Islet precursor cell (in vitro differentiated cells): ENCODE measurements at places on chromosomes 1 and 21.
A peak's percentile ranks its signal among the peaks of the same experiment; 100 is the strongest.

GRCh38 chr21:26177746-26178426, 7.3 kb upstream of the APP start:
- DNase-seq = no peak

DNA sequence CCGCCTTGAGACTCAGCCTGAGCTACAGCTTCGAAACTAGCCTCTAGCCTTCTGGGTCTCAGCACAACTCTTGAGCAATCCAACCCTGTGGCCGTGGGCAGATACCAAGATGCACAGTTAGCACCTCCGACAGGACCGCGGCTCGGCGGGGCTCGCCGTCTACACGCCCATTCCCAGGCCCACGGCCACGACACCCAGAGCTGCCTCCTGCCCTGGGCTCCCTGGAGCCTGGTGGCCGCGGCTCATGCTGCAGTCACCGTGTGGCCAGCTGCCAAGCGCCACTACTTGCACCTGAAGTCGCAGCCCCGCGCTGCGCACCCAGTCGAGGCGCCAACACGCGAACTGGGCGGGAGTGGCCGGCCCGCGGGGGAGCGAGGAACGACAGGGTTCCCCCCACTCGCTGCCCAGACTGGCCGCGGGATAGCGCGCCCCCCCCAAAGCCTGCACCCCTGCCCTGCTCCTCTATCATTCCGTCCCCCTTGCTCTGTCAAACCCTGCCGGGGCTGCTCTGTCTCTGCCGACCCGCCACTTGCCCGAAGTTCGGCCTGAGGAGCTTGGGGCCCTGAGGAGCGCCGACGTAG, 729 bp upstream of the CDCA8 start:
- peak; percentile 67 for DNase-seq

DNA sequence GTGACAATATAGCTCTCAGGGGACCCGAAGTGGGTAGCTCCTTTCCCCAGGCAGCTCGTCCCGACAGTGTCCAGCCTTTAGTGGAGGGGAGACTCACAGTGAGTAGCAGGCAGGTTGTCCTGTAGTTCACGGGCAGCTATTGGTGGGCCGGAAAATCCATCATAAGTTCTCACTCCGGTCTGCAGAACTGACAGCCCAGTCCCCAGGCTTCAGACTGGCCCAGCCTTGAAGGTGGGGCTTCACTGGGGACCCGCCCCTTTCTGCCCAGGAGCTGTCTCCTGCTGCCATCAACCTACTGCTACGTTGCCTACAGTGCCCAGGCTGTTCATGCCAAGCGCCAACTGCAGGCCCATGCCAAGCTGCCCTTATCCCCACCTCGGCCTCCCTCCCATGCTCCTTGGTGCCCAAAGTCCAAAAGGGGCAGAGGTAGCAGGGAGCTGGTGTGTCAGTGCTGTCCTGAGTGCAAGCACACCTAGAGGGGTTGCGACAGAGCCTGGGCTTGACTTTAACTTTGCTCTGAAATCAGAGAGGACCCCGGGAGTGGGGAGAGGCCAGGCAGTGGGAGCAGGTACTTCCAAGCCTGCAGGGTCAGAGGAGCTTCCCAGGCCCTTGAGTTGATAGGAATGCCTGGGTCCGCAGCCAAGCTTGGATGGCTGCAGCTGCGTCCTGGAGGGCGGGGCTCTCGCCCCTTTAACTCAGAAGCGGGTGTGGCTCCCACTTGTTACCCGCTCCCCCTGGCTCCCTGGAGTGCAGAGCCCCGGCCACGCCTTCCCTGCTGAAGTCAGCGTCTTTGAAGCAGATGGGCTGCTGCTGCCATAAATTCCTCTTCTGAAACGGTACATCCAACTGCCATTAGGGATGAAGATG, 1144.3 kb upstream of the NCAM2 start:
- DNase-seq = no peak

DNA sequence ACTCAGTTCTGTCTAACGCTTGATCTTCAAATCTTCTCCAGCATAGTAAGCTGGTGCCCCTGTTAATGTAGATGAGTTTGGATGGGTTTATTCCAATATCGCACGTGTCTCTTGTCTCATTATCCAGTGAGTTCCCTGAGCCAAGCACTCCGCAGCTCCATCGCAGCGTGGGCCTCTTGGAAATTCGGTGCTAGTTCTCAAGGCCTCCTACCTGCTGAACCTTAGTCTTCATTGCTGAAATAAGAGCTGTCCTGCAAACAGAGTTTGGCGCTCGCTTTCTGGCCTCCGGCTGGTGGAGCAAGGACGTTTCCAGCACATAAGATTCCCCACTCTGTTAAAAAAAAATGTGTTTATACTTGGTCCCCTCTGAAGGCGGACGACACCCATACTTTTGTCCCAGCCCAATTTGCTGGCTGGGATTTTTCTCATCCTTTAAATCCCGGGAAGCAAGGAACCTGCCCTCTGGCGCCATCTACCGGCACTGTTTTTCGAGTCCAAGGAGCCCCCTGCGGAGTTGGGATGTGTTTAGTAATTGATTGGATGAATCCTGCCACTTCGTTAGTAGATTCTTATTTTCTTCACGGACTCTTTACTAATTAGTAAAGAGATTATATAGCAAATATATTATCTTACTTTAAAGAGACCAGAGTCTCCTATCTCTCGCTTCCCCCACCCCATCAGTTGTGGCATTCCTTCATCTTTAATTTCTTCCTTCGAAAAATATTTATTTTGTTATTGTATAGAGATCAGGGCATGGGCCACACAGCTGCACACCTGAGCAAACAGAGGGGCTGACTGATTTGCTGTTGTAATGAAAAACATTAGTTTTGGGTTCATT, 14.7 kb downstream of the JUN start:
- DNase-seq = peak; percentile 72

- no peak for DNase-seq
Measured at GRCh38 chr1:109971559-109971958, 13.0 kb upstream of the AHCYL1 start.

DNA sequence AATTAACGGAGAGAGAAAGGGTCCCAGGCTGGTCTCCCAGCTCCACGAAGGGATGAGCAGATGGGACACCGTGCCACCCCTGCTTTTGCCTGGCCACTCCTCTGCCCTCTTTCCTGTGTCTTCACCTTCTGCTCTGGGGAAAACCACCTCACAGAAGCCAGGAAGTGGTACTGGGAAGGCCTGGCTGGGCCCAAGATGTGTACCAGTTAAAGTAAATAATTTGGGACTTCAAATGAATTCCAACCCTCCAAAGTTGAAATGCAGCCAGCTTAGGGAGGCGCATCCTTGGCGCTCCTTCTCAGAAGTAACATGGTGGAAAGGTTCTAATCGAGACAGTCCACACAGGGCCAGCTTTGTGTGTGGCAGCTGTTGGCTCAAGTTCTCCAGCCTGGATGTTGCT, 45.7 kb downstream of the MAP3K21 start:
- DNase-seq = no peak

GRCh38 chr1:199723250-199723956, 304.1 kb upstream of the NR5A2 start:
- DNase-seq = no peak

DNA sequence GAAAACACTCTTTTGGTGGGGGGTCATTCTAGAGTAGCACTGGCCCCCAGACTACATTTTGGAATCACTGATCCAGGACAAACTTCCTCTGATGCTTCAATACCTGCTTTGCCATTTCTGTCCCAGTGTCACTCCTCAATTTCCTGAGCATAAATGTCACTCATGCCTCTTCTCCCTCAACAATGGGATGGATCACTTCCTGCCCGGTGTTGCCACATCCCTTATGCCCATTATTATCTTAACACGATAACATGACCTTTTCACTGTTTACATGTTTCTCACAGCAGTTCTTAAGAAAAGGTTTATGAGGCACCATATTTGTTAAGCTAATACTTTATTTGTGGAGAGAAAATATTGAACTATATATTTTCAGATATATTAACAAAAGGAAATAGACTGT, 3.9 kb upstream of the ITLN1 start:
- no peak for DNase-seq

- DNase-seq = no peak
Measured at GRCh38 chr1:172203135-172203823, 217.2 kb upstream of the C1orf105 start.

DNA sequence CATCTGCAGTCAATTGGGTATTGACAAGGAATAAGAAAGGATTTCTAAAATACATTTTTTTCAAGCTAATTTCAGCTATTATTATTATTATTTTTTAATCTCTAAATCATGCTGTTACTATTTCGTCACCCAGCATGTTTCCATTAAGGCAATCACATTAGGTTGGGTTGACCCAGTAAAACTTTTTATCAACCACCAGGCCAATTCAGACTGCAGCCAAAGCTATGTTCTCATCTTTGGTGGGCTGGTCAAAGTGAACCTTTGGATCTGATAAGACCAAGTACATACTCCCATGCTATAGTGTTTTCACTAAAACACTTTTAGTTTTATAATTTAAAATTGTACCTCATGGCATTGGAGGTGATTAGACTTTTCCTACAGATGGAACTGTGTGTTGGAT, 198.6 kb downstream of the PBX1 start:
- DNase-seq = no peak

DNA sequence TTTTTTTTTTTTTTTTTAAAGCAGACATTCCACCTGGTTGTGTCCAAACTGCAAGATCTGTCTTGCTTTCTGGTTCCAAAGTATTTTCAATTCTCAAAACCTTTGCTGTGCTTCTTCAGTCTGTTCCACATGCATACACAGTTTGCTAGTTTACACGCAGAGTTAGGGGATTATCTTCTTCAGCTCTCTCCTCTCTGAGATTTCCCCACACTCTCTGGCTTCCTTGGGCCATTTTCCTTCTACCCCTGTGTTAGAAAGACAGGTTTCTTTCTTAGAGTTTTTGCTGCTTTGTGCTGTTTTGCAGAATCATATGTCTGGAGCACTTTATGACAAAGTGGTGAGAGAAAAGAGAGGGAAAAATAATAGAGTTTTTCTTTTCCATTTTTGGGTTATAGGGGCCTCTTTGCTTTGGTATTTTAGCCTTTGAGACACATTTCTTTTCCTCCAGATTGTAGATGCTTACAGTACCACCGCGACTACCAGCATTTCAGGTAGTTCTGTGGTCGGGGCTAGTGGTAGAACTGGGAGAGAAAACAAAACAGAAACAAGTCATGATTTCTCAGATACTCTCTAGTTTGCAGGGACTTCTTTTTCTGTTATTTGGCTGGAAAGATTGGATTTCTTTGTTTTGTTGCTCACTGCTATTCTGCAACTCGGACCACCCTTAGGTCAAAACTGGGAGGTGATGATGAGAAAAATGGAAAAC, 66.3 kb downstream of the RABGAP1L start:
- no peak for DNase-seq

DNA sequence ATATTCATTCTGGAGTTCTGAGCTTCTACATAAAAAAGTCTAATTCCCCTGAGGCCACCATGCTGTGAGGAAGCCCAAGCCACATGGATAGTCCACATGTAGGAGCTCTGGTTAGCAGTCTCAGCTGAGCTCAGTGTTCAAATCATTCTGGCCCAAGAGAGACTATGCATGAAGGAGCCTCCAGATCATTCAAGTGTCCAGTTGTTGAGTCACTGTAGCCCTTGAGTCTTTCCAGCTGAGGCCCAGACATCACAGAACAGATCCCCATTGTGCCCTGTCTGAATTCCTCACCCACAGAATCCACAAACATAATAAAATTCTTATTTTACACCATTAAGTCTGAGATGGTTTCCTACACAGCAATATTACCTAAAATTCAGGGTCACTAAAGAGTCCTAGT, 107.0 kb upstream of the NGF start:
- peak; percentile 54 for DNase-seq

GRCh38 chr1:2377751-2378440, 13.5 kb downstream of the MORN1 start:
- no peak for DNase-seq

DNA sequence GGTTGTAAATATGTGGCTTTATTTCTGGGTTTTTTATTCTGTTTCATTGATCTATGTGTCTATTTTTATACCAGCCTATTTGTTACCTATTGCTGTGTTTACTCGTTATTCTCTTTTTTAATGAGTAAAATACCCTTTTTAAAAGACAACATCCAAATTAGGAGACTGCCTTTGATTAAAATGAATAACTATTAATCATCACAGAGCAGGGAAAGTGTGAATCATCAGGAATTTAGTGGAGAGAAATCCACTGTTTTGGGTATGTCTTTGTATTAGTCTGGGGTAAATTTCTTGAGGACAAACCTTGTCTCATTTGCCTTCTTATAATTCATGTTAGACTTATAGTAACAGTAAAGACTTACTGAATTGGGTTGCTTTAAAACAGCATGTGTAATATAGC, 12.1 kb downstream of the DISC1 start:
- DNase-seq = no peak

DNA sequence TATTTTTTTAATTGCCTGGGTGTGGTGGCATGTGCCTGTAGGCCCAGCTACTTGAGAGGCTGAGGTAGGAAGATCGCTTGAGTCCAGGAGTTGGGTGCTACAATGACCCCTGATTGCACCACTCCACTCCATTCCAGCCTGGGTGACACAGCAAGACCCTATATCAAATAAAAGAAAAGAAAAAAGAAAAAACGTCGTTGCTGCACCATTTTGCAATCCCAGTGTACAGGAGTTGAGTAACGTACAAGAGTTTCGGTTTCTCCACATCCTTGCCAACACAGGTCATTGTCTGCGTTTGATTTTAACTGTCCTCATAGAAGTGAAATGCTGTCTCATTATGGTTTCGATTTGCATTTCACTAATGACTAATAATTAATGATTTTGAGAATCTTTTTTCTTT, 7.9 kb downstream of the ZNF684 start:
- no peak for DNase-seq

GRCh38 chr1:21622466-21623315, 46.5 kb downstream of the RAP1GAP start:
- DNase-seq = no peak

DNA sequence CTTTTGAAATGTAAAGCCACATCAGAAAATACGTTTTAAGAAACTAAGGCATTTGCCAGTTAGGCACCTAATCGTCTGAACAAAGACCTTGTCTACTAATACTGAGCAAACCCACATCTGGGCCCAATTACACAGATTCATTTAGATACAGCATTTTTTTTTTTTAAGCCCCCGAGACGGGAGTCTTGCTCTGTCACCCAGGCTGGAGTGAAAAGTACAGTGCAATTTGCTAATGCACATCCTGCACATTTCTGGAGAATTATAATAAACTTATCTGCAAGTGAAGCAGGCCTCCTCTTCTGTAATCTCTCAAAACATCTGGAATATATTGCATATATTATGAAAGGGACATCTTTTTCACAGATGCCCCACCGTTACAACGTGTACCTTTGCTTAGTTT, 3.3 kb downstream of the RSRP1 start:
- peak; percentile 7 for DNase-seq
